ENCODE measurements at places on chromosomes 7 and 10. TPM values are rescaled to one million over a fixed set of nuclear protein-coding genes. Genes with fewer than 3 reads are reported as not detected.

The ACTR3C gene
- total RNA-seq, result 1.7 TPM

The ZNF518A gene
- total RNA-seq, result 14.3 TPM

The ADAM8 gene
- total RNA-seq, result 0.11 TPM

The NUTM2E gene
- not detected for total RNA-seq

The SEMA3D gene
- total RNA-seq, result 3.4 TPM
